ENCODE measurements at places on chromosomes 11 and 22.
A peak's percentile ranks its signal among the peaks of the same experiment; 100 is the strongest.

GRCh38 chr11:122007601-122008071, 108.4 kb downstream of the BLID start:
- DNase-seq = no peak

DNA sequence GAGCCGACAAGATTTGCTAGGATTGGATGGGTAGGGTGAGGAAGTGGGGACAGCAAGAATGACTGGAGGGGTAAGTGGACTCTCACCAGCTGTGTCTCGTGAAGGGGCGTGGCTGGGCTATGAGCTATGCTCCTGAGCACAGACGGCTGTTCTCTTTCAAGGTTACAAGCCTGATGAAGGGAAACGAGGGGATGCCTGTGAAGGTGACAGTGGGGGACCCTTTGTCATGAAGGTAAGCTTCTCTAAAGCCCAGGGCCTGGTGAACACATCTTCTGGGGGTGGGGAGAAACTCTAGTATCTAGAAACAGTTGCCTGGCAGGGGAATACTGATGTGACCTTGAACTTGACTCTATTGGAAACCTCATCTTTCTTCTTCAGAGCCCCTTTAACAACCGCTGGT, 19.9 kb downstream of the F2 start:
- no peak for DNase-seq

- no peak for DNase-seq
These were observed 50.0 kb downstream of the C11orf58 start for GRCh38 chr11:16788141-16789062.

GRCh38 chr22:45963821-45964220, 13.1 kb downstream of the WNT7B start:
- no peak for DNase-seq

- DNase-seq = peak; percentile 57
These were observed 37.4 kb upstream of the NCR3LG1 start for GRCh38 chr11:17314232-17314547.

DNA sequence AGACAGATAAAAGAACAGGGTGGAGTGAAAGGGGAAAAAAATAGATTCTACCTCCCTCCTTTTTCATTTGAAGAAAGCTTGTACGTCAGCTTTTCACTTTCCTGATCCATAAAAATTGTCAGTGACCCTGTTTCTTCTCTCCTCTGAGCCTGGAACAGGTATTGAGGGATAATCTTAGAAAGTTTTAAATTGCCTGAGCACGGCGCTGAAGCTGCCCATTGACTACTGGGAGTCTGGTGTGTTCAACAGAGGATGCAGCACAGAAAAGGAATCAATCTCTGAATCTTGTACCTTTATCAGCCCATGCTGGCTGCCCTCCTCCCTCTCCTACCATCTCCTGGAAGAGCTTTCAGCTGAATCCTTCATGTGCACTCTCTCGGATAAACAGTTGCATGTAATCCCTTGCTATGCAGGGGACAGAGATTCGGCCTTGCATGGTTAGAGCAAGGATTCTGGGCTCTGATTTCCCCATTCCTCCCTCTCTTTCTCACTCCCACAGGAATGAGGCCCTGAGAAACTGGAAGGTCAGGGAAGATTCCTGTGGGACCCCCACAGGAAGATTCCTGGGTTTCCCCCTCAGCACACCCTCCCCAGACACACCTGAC, 162.4 kb upstream of the SYN3 start:
- DNase-seq = no peak

GRCh38 chr22:50326225-50326955, 422 bp downstream of the DENND6B start:
- no peak for DNase-seq

GRCh38 chr11:16418428-16419097, 62.2 kb upstream of the SOX6 start:
- DNase-seq = no peak

DNA sequence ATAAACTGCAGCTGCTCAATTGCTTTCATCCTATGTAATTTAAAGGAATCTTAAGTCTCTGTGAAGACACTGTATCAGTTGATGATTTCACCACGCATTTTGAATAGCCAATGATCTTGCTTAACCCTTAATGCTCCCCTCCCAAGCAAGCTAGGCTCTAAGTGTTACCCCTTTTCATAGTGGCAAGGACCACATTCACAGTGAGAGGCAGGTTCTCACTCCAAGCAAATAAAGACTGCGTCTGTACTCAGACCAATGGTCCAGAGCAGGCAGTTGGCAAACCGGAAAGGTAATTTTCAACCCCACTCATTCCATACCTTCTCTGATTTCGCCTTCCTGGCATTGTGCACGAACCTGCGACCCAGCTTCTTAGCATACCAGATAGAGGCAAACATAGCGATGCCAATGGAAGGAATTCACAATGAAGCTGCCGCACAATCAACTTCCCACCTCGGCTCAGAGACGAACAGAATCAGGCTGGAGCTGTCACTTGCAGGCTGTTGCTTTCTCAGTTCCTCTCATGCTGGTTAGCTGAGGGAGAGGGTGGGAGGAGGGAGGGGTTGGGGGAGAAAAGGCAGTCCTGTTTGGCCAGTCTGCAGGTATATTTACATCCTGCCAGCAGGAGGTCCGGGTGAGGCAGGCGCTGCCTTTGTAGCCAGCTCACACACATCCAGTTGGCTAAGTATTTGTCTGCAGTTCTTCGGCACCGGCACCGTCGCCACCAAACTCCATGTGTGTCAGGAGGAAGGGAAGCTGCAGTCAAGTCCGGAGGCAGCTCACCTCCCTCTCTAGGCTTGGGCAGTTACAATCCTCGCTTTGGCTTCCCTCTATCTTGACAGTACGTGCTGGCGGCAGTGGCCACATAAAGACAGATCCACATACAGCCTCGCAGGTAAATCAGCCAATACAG, 1151.2 kb upstream of the CCDC90B start:
- no peak for DNase-seq

DNA sequence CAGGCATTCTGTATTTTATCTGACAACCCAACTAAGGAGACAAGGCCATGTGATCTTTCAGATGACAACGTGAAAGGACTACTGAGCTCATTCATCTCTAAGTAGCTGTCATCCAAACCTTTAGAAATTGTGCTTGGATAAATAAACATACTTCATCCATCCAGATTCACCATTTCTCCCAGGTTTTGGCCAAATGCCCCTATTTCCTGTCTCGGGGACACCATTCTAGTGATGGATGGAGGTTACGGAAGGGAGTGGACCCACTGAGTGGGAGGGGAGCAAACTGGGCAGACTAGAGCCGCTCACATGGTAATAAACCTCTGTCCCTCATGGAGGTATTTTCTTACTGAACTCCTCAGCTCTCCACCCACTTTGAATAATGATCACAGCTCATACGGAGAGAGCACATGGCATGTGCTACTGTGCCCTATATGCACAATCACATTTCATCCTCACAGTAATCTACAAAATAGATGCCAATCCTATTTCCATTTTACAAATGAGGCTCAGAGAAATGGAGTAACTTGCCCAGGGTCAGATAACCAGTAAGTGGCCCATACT, 114.4 kb downstream of the SLC1A2 start:
- DNase-seq = no peak

DNA sequence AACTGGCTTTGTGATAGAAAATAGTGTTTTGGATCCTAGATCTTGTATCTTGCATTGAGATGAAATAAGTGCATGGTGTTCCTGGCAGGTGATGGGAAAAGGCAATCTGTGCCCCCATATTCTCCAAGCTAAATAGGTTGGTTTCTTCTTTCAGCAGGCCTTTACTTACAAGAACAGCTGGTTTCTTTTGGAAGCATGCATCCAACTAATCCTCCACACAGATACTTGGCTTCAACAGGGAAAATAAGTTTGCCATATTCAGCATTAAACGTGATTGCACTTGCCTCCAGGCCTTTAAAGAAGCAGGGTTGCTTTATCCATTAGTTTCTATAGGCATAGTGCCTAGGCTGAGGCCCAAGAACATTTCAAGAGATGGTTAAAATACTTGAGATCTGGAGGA, 59.9 kb downstream of the APIP start:
- no peak for DNase-seq

DNA sequence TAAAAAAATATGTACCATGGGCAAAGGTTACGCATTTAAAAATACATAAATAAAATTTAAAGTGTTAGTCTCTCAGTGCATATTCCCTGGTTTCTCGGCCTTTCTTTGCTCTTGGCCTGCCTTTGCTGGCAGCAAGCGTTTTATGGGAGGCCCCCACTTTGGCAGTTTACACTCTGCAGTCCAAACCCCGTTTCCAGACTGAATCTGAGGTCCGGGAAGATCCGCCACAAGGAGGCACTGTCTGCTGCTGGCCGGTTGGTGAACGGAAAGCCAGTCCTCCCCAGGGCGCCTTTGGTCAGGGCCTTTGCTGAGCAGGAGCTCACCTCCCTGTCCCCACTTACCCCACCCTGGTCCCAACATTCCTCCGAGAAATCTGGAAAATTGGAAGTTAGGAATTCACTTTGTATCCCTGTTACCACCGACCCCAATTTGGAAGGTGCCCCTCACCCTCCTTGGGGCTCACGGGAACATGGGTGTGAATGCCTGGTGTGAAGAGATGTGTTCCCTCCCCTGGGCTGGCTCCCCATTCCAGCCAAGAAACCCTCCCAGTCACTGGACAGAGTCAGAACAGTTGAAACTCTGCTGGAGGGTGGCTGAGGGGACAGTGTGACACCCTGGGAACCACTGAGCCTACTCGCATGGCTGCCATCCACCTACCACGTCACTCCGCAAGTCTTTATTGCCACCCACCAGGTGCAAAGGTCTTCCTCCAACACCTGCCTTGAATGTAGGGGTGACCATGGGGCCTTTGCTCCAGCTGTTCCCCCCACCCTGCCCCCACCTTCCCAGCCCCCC, 9.4 kb upstream of the SF1 start:
- DNase-seq = no peak
